Mesothelial cell of epicardium (in vitro differentiated cells): ENCODE measurements at places on chromosomes 5 and 9.

- DNase-seq, result no peak
Observed at GRCh38 chr5:89712134-89712700, 697.3 kb downstream of the CETN3 start.

- no peak for DNase-seq
Observed at GRCh38 chr9:124449381-124450151, 685 bp upstream of the ADGRD2 start.

DNA sequence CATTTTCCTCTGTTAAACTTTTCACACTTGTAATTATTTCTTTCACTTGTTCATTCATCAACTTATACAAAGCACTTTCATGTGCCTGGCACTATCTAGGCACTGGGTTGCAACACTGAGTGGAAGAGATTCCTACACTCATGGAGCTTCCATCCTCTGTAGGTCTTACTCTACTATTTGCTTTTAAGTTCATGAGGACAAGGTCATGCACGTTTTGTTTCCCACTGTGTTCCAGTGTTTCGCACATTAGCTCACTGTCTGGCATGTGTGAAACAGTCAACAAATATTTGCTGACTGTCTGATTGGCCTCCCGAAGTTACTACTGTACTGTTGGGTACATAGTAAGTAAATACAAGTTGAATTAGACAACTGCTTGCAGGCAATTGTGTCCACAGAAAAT lies 87.9 kb upstream of the IFNK start:
- DNase-seq, result no peak

DNA sequence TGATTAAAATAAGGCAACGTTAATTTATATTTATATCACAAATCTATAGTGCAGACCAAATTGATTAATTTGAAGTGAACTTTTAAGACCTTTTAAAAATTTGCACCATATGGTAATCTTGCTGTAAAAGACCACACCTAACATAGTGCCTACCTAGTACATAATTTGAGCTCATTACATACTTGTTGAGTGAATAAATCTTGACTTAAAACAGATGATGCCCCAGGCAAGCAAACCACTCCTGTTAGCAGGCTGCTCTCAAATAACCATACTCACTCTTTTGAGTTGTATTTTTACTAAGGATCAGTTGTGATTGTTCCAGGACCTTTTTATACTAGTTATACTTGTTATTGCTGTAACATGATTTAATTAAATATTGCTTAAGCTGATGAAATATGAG lies 27.2 kb downstream of the CMYA5 start:
- no peak for DNase-seq

- DNase-seq, result no peak
Observed at GRCh38 chr5:134003064-134003816, 1.5 kb downstream of the VDAC1 start.

GRCh38 chr5:148011398-148012137 lies 52.2 kb upstream of the SPINK5 start:
- no peak for DNase-seq

- no peak for DNase-seq
Observed at GRCh38 chr5:103624675-103625074, 62.1 kb upstream of the NUDT12 start.
